HFF-Myc (cell line): ENCODE measurements at places on chromosomes 6 and 20.

GRCh38 chr6:83470587-83470986, 39.7 kb upstream of the ME1 start:
- DNase-seq: no peak

- no peak for DNase-seq
These were observed 2.5 kb downstream of the CST7 start for GRCh38 chr20:24951536-24952083.

DNA sequence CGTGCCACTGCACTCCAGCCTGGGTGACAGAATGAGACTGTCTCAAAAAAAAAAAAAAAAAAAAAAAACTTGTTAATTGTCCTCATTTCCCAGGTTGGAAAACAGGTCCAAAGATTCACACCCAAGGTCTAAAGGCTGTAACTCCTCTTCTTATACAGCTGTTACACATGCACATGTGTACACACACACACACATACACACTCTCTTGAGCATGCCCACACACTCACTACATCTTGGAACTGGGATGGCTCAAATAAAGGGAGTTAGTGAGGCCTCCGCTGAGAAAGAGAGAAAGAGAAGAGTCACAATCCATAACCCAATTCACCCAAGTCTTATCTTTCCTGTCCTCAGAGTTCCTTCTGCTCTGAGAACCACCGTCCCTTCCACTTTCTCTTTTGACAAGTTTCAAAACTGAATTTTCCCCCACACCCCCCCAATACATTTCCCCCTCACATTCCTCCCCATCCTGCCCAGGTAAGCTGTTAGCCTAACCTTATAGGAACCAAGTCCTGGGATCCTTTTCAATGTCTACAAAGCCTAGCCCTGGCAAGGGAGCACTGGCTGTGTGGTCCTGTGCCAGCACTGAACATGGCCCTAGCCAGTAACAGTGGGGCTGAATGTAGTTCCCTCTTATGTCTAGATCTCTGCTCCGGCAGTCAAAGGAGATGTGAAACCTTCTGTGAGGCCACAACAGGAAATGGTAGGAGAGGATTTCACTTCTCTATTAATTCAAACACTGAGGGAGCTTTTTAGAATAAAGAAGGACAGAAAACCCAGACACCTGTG, 3.2 kb upstream of the HLA-DMB start:
- no peak for DNase-seq

DNA sequence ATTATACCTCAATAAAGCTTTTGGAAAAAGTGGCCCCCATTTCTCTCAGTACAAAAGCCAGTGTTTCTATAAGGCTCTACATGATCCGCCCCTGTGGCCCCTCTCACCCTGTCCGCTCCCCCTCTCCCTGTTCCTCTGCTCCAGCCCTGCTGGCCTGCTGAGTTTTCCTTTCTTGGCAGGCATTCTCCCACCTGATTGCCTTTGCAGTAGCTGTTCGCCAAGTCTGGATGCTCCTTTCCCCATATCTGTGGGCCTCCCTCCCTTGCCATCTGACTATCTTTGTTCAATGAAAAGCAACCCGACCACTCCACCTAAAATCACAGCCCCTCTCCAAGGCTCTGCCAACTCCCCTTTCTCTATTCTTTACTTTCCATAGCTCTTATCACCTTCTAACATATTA, 33.2 kb downstream of the CDH22 start:
- DNase-seq: no peak

DNA sequence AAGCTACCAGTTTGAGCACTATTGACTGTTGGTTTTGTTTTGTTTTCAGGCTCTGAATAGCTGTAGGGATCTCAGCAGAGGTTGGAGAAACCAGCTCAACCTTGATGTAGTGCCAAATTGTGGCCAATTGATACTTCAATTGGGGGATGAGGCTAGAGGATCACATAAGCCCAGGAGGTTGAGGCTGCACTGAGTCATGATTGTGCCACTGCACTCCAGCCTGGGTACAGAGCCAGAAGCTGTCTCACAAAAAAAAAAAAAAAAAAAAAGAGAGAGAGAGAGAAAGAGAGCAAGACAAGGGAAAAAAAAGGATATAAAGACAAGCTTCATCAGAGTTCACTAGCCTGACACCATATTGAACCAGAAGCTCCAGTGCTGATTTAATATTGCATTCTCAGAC, 702.1 kb downstream of the FRK start:
- DNase-seq: no peak
